Osteocyte (in vitro differentiated cells): ENCODE measurements at places on chromosomes 1 and 21.

DNA sequence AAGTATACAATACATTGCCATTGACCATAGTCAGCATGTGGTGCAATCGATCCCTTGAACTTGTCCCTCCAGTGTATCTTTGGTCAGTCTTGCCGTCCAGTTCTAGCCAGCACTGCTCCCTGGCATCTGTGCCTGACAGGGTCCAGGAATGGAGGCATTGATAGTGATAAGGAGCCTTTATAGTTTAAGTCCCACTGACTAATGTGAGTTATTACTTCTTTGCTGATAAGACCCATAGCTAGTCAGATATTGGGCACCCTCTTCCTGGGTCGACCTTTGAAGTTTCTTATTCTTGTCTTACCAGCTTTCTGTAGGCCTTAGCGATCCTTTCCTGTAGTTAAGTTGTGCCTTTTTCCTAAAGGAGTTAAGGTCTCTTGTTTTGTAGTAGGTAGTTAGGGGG lies 13.0 kb downstream of the UCK2 start:
- no peak for DNase-seq

GRCh38 chr1:22500471-22500870 lies 48.8 kb downstream of the ZBTB40 start:
- DNase-seq, result no peak

- DNase-seq, result no peak
Observed at GRCh38 chr21:35974775-35975174, 85.6 kb downstream of the SETD4 start.

- no peak for DNase-seq
Observed at GRCh38 chr1:233140974-233141373, 154.6 kb downstream of the PCNX2 start.

- no peak for DNase-seq
Observed at GRCh38 chr1:217472915-217473314, 158.0 kb downstream of the GPATCH2 start.

GRCh38 chr1:210777914-210778313 lies 356.0 kb downstream of the KCNH1 start:
- no peak for DNase-seq

- no peak for DNase-seq
Observed at GRCh38 chr1:212595787-212596714, 12.5 kb upstream of the ATF3 start.

GRCh38 chr1:166740668-166741276 lies 98.5 kb upstream of the POGK start:
- no peak for DNase-seq

- DNase-seq, result no peak
Observed at GRCh38 chr1:193402037-193402436, 215.6 kb upstream of the B3GALT2 start.

- DNase-seq, result no peak
Observed at GRCh38 chr1:231337043-231337471, 595 bp downstream of the EXOC8 start.

DNA sequence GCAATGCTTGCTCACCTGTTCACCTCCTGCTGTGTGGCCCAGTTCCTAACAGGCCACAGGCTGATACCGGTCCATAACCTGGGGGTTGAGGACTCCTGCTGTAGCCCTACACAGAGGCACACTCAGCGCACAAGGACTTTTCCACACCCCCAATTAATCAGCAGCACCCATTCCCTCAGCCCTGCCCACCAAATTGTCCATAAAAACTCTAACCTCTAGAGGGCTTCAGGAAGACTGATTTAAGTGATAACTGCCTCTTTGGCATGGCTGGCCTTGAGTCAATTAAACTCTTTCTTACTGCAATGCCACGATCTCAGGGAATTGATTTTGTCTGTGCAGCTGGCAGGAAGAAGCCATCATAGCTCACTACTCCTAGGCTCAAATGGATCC lies 71.3 kb upstream of the MUTYH start:
- DNase-seq, result no peak

- peak; percentile 72 for DNase-seq
Observed at GRCh38 chr1:109639841-109640184, 16.1 kb upstream of the GSTM4 start.

- DNase-seq, result no peak
Observed at GRCh38 chr1:231610388-231610787, 16.2 kb upstream of the DISC1 start.

GRCh38 chr21:18155508-18156193 lies 89.0 kb upstream of the CHODL start:
- no peak for DNase-seq

GRCh38 chr1:50681931-50682330 lies 258.7 kb upstream of the DMRTA2 start:
- DNase-seq, result no peak

GRCh38 chr1:14108356-14109275 lies 408.6 kb downstream of the PRDM2 start:
- DNase-seq, result no peak

DNA sequence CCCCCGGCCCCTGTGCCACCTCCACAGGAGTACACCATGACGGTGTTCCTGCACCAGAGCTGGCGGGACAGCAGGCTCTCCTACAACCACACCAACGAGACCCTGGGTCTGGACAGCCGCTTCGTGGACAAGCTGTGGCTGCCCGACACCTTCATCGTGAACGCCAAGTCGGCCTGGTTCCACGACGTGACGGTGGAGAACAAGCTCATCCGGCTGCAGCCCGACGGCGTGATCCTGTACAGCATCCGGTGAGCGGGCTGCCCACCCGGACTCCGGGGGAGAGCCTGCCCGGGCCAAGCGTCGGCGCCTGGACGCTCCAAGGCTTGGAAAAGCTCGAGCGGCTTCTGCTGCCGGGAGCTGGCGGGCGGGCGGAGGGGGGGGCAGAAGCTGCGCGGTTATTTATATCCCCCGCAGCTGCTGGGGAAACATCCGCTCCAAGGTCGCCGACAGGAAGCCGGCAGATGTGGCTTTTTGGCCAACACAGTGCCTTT lies 6.4 kb downstream of the GABRD start:
- DNase-seq, result no peak

DNA sequence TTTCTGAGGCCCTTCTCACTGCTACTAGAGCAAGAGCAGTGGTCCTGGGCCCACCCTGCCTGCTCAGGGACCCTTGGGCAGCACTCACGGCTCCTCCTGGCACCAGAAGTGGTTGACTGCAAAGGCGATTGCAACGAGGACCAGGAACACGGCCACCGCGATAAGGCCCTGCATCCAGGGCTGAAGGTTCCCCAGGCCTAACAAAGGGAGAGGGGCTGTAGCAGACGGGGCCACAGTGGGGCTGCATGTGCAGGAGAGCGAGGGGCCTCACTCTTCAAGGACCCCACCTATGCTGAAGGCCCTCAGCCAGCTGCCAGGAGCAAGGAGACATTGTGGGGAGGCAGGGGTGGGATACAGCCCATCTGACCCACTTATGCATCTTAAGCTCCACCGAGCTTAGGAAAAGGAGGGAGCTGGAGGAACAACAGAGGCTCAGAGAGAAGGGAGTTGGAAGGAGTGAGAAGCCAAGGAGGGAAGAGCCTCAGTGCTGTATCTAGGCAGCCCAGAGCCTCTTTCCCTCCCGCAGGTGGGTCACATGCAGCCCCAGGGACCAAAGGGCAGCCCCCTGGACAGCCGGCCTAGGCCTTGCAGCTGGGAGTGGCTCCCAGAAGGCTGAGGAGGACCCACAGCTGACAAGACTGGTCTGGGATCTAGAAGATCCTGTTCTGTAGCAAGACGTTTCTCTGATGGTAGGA lies 2.5 kb downstream of the PDZK1IP1 start:
- DNase-seq, result peak; percentile 78

DNA sequence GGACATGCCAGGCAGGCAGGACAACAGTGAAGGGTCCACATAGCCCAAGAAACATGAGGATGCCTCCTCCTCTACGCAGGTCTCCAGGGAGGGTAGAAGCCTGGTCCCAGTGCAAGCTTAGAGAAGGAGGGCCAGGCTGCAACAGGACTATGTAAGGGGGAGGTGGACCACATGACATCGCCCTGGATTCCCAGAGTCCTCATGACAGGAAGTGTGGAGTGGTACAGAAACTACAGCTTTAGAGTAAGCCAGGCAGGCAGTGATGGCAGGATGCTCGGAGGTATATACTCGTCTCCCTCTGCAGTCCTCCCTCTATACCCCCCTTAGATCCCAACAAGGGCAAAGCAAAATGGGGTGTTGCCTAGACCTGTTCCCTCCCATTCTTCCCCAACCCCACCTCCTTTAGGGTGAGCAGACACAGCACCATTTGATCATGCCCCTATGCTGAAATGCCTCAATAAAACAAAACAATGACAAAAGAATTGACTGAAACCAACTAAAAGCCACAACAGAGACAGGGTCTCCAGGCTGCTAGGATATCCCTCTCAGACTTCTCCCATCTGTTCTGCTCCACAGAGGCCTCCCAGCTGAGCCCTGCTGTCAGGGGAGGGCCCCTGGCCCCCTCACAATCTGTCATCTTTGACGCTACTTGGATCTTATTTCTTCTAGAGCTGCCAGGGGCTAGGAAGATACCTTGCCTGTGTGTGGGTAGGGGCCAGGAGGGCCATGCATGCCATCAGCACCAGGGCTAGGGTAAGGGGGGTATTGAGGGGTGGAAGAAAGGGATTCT lies 13.1 kb downstream of the FAM78B start:
- no peak for DNase-seq

DNA sequence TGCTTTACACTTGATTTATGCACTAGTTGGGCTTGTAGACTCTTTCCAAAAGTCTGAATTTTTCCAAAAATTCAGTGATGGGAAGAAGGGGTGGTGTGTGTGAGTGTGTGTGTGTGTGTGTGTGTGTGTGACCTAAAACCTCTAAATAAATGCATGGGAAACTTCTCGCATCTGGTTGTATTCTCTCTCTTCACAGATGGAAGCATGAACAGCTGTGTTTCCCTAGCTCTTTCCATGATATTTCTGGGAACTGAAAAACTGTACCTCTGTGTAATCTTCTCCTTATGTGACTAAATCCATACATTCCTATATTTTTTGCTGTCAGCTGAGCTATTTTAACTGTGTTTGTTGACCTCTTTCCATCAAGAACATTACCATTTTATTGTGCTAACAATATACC lies 26.2 kb upstream of the CYYR1 start:
- DNase-seq, result no peak

- DNase-seq, result no peak
Observed at GRCh38 chr1:218863987-218864386, 309.7 kb upstream of the LYPLAL1 start.

DNA sequence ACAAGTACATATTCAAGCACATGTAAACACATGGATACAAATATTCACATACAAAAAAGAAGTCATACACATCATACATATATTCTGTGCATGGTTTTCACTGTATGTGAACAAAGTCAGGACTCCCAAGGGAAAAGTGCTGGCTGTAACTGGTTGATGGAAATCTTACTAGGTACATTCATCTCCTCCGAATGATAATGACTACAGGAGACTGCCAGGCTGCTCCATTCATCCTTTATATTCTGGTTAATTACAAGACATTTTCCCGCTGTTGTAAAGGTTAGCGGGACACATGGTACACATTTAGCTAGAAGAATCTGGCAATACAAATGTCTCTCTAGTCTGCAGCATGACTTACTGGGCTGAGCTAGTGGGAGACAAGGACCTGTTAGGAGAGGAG lies 26.2 kb upstream of the HMGB4 start:
- no peak for DNase-seq

DNA sequence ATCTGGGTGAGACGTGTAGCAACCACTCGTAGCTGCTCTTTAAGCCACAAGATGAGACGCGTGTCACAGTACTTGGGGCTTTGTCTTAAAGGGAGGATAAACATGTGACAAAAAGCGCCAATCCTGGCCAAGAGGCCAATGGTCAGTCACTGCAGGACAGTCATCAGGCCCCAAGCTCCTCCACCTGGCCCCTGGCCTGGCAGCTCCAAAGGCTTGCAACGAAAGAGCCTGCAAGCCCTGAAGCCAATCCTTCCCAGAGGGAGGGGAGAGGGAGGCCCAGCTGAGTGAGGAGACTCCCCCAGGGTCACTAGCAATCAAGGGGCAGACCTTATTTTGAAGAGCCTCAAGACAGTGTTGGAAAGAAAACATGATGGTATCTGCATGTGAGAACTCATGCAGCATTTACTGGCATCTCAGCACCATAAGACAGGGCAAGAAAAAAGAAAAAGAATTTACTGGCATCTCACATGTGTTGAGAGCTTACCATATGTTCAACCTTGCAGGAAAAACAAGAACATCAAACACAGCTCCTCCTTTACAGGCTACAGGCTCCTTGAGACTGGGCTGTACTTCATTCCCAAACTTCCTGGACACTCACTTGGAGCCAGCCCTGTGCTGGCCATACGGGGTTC lies 11.4 kb downstream of the GLIS1 start:
- no peak for DNase-seq

GRCh38 chr1:87739704-87740103 lies 411.0 kb downstream of the LMO4 start:
- DNase-seq, result no peak

GRCh38 chr1:228358039-228358763 lies 48.4 kb downstream of the TRIM11 start:
- DNase-seq, result no peak

GRCh38 chr1:23384312-23385058 lies 14.8 kb upstream of the ZNF436 start:
- DNase-seq, result no peak

DNA sequence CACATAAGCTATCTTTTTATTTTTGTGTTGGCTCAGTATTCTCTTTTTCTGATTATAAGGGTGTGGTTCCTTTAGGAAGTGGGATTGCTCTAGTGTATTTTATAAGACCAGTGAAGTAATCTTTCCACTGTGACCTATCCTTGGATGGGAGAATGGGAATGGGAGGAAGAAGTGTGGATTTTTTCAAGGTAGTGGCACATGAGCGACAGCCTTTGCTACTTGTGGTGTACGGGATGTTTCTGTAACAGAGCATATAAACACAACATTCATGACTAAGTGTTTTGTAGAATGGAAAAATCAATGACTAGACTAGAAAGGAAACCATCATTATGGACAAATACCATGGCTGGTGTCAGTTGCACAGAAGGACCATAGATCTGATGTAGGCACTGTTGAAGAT lies 209.6 kb downstream of the GIPC2 start:
- no peak for DNase-seq

- DNase-seq, result no peak
Observed at GRCh38 chr1:230288641-230289349, 137.3 kb downstream of the PGBD5 start.

DNA sequence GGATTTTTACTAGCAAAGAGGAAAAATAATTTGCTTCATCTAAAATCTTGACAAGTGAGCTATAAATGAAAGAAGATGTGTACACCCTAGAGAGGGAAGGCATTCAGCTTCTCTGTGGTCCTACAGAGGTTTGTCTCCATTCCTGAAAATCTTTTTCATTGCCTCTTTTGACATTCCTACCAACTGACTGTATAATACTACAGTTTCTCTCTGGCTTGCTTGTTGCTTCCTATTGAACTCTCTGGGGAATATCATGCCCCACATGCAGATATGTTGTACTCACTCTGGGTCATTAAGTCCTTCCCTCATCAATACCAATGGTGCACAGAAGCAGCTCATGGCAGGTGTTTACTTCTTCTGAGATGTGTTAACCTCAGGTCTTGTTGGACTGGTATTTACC lies 371.2 kb upstream of the PLXNA2 start:
- no peak for DNase-seq

DNA sequence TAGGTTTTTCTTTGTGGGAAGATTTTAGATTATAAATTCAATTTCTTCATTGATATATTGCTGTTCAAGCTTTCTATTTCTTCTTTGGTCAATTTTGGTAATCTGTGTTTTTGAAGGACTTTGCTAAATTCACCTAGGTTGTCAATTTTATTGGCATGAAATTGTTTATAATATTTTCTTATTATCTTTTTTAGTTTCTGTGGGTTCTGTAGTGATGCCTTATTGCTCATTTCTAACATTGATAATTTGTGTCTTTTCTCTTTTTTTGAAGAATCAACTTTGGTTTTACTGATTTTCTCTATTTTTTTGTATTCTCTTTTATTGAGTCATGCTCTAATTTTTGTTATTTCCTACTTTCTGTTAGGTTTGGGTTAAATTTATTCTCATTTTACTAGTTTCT lies 123.2 kb downstream of the ADSS2 start:
- DNase-seq, result no peak
